ENCODE measurements at places on chromosomes 13 and 19. TPM values are rescaled to one million over a fixed set of nuclear protein-coding genes. Genes with fewer than 3 reads are reported as not detected.

The FUZ gene
- polyA plus RNA-seq: 45.3 TPM

The KLK1 gene
- polyA plus RNA-seq: 1.3 TPM

The KLK2 gene
- polyA plus RNA-seq: 0.21 TPM

The KCNRG gene
- polyA plus RNA-seq: 3.0 TPM

The ZNF486 gene
- polyA plus RNA-seq: 24.0 TPM
